ENCODE measurements at places on chromosomes 2 and 18. TPM values are rescaled to one million over a fixed set of nuclear protein-coding genes. Genes with fewer than 3 reads are reported as not detected.

Gene COL6A3
- total RNA-seq = 1.0 TPM

Gene CNDP1
- total RNA-seq = 0.29 TPM

Gene CCDC68
- total RNA-seq = 2.9 TPM

Gene FBXO36
- 3.9 TPM for total RNA-seq

Gene MLPH
- 1.2 TPM for total RNA-seq

DNA sequence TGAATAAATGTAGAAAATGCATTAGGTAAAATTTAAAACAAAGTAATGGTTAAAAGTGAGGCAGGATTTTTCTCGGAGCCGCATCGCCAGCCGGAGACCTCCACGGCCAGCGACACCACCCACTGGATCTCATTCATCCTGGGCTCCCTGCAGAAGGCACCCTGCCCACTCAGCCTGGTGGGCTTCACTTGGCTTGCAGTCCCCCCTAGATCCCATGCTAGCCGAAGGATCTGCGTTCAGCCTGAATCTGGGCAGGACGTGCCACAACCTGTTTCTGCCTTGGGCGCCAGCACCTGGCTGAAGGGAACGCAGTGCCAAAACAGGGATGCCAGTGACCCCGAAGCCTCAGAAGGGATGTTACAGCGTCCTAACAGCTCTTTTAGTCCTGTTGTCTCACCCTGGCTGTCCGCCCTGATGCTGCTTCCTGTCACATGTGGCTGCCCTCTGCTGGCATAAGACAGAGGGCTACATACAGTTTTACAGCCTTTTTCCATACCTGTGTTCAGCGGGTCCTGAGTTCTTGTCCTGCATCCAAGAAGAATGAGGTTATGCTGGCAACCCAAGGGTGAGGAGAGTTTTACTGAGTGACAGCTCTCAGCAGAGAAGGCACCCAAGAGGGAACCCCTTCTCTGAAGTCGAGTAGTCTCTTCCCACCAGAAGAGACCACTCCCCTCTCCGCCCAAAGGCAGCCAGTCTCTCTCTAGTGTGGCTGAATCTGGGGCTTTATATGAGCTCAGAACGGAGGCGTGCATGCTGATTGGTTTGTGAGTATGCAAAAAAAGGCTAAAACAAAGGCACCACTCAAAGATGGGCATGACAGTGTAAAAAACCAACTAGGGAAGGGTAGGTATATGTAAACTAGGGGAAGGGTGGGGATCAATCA lies 173.1 kb upstream of the GYPC start:
- DNase-seq = no peak
- H3K36me3 ChIP-seq = no peaks in the 10 kb centered on the region
- peaks cover 4% of the 10 kb centered on the region for H3K4me1 ChIP-seq
- H3K27ac ChIP-seq = no peak overlapping the region

- peaks cover 16% of the 10 kb centered on the region for H3K4me1 ChIP-seq
- no peak overlapping the region for H3K4me3 ChIP-seq
- peaks cover 10% of the 10 kb centered on the region for H3K36me3 ChIP-seq
- DNase-seq = no peak
Measured at GRCh38 chr18:76827205-76828200, 5.1 kb downstream of the ZNF236 start.

DNA sequence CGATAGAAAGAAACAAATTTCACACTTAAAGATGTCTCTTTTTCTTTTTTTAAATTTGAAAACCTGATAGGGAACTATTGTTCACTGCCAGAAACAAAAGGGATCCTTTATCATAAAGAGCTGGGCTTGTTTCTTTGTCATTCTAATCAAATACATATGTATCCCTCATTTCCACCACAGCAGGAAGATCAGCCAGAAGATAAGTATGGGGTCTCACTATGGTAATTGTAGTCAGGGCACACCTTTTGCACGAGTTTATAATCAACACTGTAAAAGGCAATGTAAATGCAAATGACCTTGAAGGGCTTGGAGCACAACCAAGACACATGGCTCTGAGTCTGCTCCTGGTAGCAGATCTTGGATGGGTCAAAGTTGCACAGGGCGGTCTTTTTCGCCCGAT lies 109.5 kb downstream of the NXPH2 start:
- H3K36me3 ChIP-seq = no peaks in the 10 kb centered on the region
- no peak overlapping the region for H3K4me3 ChIP-seq
- DNase-seq = no peak
- no peak overlapping the region for H3K27ac ChIP-seq

DNA sequence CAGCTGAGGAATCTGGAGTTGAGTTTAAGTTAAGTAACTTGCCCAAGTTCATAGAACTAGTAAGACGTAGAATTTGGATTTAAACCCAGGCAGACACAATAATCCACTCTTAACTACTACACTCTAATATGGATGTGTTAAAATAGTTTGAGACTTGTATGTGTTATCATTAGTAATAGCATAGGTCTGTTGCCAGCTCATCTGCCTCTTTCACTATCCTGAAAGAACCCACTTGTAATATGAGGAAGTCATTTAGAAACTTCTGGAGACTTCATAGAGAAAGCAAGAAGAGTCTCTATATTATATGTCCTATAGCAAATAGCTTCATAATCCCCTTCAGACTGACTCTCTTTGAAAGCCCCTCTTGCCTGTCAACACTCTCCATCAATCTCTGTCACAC lies 43.0 kb upstream of the ACADL start:
- no peaks in the 10 kb centered on the region for H3K4me1 ChIP-seq
- no peaks in the 10 kb centered on the region for H3K36me3 ChIP-seq
- H3K27ac ChIP-seq = no peak overlapping the region

GRCh38 chr18:11115276-11115675 lies 34.1 kb downstream of the PIEZO2 start:
- no peak overlapping the region for H3K4me3 ChIP-seq
- no peaks in the 10 kb centered on the region for H3K36me3 ChIP-seq
- no peak for DNase-seq
- H3K27ac ChIP-seq = no peak overlapping the region

DNA sequence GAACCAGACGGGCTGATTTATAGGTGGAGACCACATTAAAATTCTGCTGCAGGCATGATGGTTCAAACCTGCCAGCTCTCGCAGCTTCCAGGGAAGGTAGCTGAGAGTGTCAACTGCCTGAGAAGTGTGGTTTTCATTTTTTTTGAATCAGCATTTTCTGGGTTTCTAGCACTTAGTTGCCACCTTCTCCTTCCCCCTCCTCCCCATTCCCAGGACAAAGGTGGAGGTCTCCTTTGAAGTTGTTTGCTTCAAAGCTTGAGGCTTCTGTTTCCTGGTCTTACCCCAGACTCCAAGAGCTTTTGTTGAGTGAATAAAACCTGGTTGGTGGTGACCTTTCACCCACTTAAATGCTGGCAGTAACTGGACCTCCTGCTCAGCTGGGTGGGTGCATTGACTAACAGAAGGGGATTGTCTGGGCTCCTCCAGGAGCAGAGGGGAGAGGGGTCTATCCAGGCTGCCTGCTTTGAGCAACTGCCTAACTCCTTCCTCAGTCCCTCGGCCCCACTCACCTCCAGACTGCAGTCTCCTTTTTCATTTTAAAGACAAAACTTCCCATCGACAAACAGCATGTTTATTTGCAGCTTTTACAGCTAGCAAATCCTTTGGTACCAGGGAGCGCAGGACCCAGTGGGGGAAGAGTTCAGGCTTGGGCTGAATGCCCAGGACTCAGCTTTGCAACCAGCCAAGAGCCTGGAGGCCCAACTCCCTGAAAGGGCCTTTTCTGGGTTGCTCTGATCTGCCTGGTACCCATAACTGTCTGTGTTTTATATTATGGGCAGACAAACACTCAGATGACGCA lies 3.5 kb downstream of the RHOB start:
- H3K27me3 ChIP-seq = peaks cover 7% of the 10 kb centered on the region
- H3K27ac ChIP-seq = peak overlapping the region; percentile 94
- H3K4me3 ChIP-seq = peak overlapping the region; percentile 91
